ENCODE measurements at places on chromosomes 4 and X.

DNA sequence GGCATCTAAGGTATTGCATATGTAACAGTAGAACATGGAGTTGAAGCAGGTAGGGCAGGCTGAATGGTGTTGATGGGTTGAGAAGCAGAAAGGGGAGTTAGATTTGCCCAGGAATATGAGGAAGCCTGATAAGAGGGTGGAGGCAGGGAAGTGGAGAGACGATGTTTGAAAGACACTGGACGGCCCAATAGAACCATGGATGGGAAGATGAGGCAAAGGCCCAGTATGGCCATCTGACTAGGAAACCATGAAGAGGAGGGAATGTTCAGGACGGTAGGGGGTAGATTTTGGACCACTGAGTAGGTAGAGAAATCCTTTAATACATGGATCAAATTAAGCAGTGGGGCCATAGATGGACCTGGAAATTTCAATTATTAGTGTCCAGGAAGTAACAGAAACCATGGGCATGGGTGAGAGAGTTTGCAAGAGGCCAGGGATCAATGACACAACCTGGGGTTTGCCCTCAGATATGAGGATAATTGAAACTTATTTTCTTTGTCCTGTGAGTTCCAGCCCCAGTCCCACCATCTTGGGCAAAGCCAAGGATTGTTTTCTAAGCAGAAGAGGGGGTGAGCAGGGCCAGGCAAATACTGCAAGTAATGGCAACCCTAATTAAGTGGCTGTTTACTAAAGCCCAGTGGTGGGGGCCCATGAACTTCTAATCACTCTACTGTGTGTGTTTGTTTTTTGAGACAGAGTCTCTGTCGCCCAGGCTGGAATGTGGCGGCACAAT lies 2.5 kb upstream of the USP11 start:
- DNase-seq, result peak; percentile 26

DNA sequence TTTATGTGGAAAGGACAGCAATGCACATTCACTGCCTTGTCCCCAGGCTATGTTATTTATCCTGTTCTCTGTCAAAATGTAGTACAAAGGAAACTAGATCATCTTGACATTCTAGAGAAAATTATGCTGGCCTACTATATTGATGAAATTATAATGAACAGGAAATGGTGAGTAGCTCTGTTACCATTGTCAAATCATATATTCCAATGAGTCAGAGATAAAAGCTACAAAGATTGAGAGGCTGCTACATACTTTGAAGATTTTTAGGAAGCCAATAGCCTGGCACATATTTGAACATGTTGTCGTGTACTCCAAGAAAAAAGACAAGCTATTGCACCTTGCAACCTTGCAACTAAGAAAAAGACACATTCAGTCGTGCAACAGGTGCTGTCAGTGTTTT lies 52.7 kb upstream of the TET2 start:
- DNase-seq, result no peak

DNA sequence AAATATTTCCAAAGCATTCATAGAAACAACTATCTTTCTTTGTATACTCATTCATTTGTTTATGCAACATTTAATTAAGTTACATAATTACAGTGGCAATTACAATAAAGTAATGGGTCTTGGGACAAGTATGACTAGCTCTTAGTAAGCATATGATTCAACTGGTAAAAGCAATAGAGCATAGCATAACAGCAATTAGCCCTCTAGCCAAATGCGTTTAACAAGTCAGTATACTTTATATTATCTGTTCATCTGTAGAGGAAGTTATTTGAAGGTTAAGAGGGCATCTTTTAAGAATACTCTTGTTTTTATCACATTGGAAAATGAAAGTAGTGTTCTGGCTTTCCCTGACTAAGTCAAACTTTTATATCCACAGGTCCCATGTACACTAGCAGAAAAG lies 198.1 kb upstream of the UGT8 start:
- no peak for DNase-seq

- DNase-seq, result no peak
Observed at GRCh38 chr4:11446155-11446811, 17.6 kb upstream of the HS3ST1 start.

- DNase-seq, result peak; percentile 89
Observed at GRCh38 chrX:133495464-133496391, 80.4 kb upstream of the GPC4 start.

- DNase-seq, result no peak
Observed at GRCh38 chr4:118086344-118086743, 52.1 kb downstream of the NDST3 start.

DNA sequence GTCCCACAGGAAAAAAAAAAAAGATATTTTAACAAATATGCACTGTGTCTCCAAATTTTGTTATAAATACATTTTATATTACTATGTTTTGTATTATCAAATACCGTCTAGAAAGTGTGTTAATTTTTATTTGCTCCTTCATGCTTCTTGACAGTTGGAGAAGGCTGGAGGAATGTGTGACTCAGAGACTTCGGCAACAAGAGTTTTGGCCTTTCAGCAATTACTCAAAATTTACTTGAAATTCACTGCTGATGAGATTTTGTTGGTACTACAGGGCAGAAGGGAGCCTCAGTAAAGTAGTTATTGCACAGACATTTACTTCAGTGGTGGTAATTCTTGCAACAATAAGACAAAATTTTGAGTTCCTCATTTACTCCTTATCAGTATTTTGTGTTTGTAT lies 2164.0 kb downstream of the PCDH7 start:
- DNase-seq, result no peak

- DNase-seq, result no peak
Observed at GRCh38 chr4:7354927-7355326, 79.8 kb downstream of the PSAPL1 start.

DNA sequence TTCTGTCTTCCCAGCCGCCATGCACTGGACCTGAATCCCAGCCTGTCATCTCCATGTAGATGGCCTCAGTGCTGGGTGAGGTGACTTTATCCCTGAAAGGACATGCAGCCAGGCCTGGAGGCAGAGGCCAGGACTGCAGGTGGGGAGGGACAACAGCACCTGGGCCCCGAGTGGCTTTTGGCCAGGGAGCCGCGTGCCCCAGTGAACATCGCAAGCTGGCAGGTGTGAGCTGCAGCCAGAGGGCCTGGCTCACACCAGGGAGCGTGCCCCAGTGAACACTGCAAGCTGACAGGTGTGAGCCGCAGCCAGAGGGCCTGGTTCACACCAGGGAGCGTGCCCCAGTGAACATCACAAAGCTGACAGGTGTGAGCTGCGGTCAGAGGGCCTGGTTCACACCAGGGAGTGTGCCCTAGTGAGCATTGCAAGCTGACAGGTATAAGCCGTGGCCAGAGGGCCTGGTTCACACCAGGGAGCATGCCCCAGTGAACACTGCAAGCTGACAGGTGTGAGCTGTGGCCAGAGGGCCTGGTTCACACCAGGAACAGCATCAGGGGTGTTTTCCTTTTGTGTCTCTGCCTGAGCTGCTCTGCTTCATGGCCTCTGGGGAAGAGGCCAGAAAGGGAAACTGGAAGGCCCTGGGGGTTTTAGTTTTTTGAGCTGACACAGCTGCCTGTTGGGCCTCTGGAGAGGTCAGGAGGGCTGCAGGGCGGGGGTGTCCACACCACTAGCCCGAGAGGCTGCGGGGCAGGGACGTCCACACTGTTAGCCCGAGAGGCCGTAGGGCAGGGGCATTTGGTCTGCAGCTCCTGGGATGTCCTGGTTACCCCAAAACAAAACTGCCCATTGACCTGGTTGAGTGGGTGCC lies 22.7 kb upstream of the PSAPL1 start:
- DNase-seq, result no peak

DNA sequence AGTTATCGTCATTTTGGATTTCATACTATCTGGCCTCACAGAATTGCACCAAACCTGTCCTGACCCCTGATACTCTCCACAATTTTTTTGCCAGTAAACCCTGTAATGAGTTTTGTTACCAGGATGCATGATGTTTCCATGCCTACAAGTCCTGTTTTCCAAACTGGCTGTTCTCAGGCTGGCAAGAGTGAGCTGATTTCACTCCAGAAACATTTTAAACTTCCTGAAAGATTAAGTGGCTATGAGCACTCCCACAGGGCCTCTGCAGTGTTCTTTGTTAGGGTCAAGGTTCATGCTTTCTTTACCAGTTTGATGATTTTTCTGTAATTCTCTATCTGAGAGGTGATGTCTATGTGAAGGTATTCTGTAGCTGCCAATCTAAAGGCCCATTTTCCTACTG lies 31.7 kb upstream of the PDLIM3 start:
- peak; percentile 68 for DNase-seq

- peak; percentile 18 for DNase-seq
Observed at GRCh38 chrX:153634236-153634635, 12.8 kb upstream of the DUSP9 start.

GRCh38 chr4:96473246-96473645 lies 633.4 kb downstream of the PDHA2 start:
- no peak for DNase-seq

DNA sequence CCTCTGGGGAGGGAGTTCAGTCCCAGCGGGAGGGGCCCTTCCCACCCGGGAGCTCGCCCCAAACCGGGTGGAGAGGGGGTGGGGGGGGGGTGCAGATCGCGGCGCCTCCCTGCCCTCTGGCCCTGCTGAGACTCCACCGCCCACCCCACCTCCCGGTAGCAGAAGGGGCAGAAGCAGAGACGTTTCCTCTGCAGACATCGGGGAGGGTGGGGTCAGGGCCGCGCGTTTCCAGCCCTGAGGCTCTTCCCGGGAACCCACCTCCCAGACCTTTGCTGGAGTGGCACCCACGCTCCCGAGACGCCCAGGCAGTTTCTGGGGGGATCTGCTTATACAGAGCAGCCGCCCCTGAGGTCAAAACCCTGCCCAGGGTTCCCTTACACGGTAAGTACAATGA lies 30.2 kb downstream of the CPLX1 start:
- no peak for DNase-seq

GRCh38 chr4:33068539-33068938 lies 2348.4 kb downstream of the PCDH7 start:
- no peak for DNase-seq

GRCh38 chr4:88702782-88703181 lies 5.2 kb upstream of the NAP1L5 start:
- no peak for DNase-seq

GRCh38 chr4:158428242-158428641 lies 93.4 kb upstream of the RXFP1 start:
- DNase-seq, result no peak

- DNase-seq, result no peak
Observed at GRCh38 chr4:93710101-93710846, 118.3 kb upstream of the ATOH1 start.

- no peak for DNase-seq
Observed at GRCh38 chr4:146548443-146548842, 26.7 kb upstream of the SLC10A7 start.

- DNase-seq, result no peak
Observed at GRCh38 chrX:33892670-33893069, 239.4 kb downstream of the FAM47A start.

DNA sequence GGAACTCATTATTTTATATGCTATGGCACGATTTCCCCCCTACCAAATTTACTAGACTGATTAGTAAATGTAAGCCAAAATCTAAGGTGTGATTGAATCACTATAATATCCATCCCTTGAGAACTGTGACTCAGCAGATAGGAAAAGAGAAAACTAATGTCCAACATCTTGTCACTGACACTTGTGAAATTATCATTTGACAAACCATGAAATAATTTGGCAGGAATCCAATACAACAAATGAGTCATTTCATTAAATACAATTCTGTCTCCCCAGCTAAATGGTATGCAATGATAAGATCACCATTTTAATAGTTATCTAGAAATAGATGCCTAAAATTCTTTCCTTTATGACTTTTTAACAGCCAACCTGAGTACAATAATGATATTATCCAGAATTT lies 462.3 kb downstream of the DMD start:
- DNase-seq, result no peak

- no peak for DNase-seq
Observed at GRCh38 chr4:72448231-72448630, 120.8 kb downstream of the ADAMTS3 start.

Data from sigmoid colon (tissue), 7 donors.